ENCODE measurements at places on chromosomes 1 and 21.
A peak's percentile ranks its signal among the peaks of the same experiment; 100 is the strongest.

DNA sequence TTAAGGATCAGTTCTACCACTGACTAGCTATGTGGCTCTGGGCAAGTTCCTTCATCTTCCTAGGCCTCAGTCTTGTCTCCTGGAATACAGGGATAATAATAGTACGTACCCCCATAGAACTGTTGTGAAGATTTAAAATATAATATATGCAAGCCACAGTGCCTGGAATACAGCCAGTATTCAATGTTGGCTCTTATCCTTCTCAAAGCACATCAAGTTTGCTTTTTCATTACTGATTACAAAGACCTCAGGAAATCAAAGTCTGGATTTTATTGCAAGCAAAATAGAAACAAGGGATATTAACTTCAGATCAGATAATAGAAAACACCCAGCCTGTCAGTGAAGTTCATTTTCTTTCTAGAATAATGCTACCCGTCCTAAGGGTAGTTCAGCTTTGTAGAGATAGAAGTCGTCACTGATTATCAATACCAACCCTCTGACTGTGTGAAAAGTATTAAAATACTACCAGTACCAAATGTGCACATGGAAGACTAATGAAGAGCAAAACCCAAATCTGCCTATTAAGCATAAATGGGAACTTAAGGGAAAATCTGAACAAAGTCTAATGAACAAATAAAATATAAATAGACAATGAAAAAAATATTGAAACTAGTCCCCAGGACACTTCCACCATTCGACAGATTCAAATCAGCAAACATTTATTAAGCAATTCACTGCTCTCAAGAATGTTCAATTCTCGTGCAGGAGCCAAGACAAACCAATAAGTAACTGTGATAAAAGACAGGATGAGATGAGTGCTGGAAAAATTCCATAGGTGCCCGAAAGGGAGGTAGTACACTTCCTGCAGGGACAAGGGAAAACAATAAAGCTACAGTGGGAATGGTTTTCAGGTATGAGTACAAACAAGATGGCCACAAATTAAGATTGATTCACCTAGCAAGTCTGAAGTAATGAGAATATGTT is 206.2 kb downstream of the SMYD3 start:
- DNase-seq: no peak

DNA sequence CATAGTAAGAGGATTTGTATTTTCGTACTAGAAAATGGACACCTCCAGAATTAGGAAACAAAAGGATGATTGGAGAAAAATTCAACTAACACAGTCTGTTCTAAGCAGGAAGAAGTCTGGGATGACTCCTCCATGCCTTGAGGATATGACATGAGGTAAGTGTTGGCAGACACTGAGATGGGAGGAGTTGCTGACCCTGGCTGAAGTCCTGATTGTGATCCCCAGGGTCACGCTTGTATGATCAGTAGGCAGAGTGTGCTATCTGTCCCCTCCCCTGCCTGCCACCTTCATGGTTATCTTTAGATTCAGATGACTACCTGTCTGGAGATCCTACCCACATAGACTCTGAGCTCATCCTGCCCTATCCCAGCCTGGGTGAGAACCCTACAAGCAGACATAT is 249.1 kb downstream of the C1orf94 start:
- no peak for DNase-seq

DNA sequence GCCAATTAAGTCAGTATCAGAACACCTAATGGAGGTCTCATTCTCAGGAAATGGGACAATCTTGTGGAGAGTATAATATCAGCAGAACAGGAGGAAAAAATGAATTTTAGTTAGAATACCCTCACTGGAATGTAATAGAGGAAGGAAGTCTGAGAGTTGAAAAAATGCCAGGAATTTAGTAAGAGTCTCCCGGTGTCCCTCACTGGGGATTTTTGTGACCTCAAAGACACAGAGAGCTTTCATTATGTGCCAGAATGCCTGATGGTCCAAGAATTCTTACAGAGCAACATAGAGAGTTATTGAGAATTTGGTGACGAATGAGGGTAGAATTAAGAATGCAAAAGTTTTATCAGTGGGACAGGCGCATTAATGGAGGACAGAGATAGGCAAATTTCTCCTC is 443.5 kb upstream of the B3GALT2 start:
- peak; percentile 29 for DNase-seq

DNA sequence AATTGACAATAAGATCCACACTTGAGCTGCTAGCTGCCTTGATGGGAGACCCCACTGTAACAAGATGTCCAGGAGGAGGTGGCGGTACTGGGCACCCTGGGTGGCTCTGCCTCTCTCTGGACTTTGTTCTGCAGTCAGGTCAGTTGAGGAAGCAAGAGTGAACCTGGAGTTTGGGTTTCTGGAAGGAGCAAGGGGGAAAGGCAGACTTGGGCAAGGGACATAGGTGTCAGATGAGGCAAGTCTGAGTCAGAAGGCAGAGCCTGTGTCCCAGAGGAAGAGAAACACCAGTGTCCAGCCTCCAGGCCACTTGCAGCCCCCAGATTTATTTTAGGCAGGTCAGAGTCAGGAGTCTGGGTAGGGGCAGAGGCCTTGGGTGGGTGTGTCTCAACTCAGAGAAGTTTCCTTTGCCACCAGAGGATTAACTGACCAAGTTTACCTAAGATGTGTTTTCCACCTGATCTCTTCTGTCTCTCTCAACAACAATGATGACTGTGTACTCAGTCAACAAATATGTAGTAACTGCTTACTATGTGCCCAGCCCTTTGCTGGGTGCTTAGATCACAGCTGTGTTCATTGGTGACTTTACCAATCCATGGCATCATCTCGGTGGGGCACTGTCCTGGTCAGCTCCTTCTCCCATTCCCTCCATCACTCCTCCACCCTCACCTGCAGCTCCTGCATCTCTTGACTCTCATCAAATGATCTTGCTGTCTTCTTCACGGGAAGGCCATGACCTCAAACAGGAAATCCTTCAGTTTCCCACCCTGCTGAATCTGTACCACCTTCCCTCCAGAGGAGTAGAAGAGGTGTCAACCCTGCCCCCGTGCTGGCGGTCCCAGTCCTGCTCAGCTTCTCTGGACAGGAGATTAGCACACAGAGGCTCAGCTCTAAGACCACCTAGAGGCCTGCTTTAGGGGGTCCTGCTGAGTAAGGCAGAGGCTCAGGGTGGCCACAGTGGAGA is 36.6 kb downstream of the ELF3 start:
- DNase-seq: no peak

DNA sequence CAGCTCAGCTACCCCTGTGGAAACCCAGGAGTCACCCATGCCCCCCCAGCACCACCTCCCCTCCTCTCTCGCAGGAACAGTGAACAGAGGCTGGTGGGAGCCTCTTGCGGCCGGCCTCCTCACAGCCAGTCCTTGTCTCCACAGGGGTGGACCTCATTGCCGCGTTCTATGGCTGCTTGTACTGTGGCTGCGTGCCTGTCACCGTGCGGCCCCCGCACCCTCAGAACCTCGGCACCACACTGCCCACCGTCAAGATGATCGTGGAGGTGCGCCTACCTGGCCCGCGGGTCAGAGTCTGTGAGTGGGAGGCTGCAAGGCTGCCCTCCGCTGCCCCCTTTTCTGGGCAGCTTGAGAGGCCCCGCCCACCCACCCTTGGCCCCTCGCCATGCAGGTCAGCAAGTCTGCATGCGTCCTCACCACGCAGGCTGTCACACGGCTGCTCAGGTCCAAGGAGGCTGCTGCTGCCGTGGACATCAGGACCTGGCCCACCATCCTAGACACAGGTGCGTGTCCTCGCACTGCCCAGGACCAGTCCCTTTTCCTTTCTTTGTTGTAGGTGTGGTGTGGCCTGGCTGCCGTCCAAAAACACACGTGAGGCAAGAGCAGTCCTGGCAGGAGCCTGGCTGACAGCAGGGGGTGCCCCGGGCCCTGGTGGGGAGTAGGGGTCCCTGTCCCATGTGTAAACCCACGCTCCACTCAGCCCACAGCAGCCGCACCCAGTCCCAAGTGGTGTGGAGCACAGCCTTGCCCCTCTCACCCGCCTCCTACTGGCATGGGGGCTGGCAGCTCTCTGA is 50.3 kb downstream of the S100B start:
- no peak for DNase-seq

DNA sequence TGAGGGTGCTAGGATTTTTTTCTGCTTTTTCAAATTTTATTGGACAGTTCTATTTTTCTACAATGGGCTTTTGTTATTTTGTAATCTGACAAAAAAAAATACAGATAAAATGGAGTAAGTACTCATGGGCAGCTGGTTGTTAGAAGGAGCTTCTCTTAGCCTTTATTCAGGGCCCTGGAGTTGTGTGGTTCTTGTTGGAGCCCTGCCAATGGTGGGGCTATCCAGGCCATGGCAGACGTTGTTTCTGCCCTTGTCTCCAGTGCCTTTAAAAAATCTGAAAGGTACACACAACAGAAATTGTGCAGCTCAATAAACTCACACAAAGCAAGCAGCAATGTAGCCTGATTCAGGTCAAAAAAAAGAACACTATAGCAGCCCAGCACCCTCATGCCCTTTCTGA is 153.5 kb upstream of the GALNT2 start:
- no peak for DNase-seq

DNA sequence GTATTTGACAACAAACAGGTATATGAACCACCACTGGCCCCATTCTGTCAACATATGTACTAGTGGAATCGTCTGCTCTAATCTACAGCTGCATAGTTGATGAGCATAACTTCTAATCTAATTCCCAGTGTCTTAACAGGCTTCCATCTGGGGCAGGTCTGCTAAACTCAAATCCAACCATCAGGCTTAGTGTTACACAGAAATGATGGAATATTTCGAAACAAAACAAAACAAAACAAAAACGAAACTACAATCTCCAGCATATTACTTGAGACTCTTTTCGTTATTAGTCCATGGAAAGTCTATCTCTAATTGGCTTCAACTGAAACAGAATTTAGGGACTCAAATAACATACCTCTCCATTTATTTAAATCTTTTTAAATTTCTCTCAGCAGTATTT is 37.6 kb downstream of the DIPK1A start:
- DNase-seq: no peak

- no peak for DNase-seq
These were observed 89.5 kb downstream of the ADGRL4 start for GRCh38 chr1:78916986-78917385.

Data from pons (tissue), 1 donor.